ENCODE measurements at places on chromosomes 6 and 20.

- DNase-seq = no peak
Measured at GRCh38 chr6:11785774-11786579, 7.4 kb upstream of the ADTRP start.

DNA sequence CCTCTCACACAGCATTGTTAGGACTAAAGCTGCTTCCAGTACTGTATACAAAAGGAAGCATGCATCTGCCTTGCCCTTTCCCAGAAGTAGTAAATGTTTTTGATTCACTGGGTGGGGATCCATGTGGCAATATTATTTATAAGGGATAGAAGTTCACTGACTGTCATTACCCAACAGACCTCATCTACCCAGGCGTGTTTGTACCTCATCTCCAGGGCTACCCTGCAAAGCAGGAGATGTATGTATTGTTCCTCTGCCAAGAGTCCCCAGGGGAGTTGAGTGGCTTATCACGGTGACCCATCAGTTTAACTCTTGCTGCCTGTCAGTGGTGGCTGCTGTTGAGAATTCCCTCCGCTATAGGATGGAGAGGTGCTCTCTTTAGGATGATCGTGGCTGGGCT is 42.5 kb downstream of the SLC24A3 start:
- no peak for DNase-seq

- no peak for DNase-seq
Measured at GRCh38 chr6:108589244-108589791, 28.6 kb downstream of the FOXO3 start.

- DNase-seq = no peak
Measured at GRCh38 chr6:8441452-8441851, 6.1 kb upstream of the SLC35B3 start.

GRCh38 chr6:147322299-147323162 is 118.3 kb downstream of the STXBP5 start:
- DNase-seq = no peak

- DNase-seq = no peak
Measured at GRCh38 chr20:1827974-1828785, 67.0 kb upstream of the SIRPA start.

GRCh38 chr6:31896856-31897611 is 464 bp downstream of the EHMT2 start:
- DNase-seq = no peak

DNA sequence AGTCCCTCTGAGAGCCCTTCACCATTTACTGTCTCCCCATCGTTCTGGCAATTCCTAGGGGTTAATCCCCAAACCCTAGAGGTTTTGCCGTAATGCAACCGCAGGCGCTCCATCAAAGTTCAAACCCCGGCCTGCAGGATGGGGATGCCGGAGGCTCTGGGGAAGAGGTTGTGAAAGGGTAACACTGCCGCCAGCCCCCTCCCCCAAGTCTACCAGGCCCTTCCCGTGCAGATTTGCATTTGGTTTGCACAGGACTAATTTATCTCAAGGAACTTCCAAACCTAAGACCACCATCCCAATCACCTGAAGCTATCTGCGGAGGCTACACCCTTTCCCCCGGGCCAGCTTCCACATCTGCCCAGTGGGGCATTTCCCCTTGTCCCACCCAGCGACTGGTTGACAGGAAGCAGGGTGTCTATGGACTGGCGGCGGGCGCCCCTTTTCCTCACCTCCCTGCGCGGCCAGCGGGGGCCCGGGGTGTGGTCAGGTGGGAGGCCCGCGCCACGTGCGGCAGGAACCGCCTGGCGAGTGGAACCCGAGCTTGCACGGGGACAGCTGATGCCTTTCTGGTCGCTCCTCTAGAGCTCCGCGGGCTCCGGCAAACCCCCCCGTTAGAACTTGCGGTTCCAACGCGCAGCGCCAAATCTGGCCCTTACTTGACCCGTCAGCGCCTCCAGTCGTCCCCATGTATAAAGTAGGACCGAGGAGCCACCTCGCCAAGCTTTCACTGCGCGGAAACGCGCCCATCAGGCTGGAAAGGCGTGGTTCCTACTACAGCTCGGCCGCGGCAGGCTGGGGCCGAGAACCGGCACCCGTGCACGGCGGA is 9.4 kb upstream of the SLC4A11 start:
- no peak for DNase-seq

DNA sequence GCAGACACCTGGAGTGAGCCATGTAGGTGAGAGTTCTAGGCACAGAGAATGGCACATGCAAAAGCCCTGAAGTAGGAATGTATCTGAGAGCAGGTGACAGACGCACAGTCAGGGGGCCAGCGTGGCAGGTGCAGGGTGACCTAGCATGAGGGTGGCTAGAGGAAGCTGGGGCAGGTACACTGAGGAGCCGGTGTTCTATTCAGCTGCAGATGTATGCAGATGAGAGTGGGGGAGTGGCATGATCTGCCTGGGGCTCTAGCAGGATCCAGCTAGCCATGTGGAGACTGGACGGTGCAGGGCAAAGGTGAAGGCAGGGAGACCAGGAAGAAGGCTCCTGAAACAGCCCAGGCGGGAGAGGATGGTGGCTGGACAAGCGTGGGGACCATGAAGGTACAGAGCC is 10.7 kb downstream of the PEDS1 start:
- DNase-seq = no peak

- DNase-seq = no peak
Measured at GRCh38 chr6:105892577-105893262, 193.4 kb upstream of the PRDM1 start.

GRCh38 chr20:33651562-33652048 is 10.5 kb upstream of the C20orf144 start:
- no peak for DNase-seq

- no peak for DNase-seq
Measured at GRCh38 chr6:104227508-104227907, 632.2 kb downstream of the HACE1 start.

GRCh38 chr6:170537329-170537728 is 15.8 kb downstream of the PSMB1 start:
- no peak for DNase-seq

- DNase-seq = no peak
Measured at GRCh38 chr6:20711518-20711917, 177.3 kb downstream of the CDKAL1 start.

DNA sequence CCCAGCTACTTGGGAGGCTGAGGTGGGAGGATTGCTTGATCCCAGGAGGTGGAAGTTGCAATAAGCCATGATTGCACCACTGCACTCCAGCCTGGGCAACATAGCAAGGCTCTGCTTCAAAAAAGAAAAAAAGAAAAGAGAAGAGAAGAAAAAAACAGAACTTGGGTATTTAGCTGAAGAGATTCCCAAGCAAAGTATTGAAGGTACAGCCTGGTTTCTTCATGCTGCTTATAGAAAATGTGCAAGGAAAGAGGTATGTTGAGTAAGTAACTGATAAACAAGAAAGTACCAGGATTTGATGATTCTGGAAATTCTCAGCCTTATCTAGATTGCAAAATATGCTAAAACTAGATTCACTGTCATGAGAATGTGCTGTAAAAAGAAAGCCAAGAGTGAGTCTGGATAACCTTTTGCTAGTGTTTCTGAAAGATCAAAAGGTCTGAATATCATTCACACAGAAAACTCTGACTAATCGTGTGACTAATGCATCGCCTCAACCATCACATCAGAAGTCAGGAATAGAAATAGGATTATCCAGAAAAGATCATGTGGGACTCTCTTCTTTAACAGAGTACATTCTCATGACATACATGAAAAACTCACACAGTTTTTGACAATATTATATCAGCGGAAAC is 32.4 kb upstream of the NOP56 start:
- no peak for DNase-seq

DNA sequence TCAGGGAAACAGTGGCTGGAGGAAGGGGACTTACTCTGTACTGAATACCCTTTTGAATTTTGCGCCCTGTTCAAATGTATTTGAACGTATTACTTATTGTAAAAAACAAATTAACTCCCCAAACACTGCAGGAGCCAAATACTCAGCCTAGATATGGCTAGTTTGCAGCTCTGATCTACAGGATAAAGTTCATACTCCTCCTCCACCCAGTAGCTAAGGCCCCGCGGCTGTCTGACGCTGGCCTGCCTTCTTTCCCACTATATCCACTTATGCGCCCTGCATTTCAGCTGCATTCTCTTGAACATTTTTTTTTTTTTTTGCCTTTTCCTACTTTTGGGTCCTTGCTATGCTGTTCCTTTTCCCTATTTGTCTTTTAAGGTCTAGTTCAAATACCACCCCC is 6.5 kb downstream of the GSS start:
- no peak for DNase-seq

GRCh38 chr20:2122936-2123335 is 21.3 kb downstream of the STK35 start:
- DNase-seq = no peak

DNA sequence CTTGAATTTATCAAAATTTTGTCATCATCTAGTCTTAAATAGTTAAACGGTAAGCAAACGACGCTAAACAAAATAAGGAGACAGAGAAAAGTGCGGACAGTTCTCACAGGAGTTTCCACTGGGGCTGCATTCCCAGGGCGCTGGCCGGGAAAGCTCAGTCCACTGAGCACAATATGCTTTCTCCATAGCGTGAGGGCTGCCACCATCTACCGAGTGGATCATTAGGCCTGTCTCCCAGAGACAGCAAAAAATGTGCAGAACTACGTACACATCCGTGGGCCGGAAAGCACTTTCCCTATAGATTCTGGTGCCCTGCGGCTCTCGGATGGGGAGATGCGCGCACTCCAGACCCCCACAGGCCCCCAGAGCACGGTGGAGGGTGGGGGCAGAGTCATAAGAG is 84.9 kb downstream of the THBS2 start:
- no peak for DNase-seq

- no peak for DNase-seq
Measured at GRCh38 chr6:107600121-107600520, 110.2 kb downstream of the SOBP start.

DNA sequence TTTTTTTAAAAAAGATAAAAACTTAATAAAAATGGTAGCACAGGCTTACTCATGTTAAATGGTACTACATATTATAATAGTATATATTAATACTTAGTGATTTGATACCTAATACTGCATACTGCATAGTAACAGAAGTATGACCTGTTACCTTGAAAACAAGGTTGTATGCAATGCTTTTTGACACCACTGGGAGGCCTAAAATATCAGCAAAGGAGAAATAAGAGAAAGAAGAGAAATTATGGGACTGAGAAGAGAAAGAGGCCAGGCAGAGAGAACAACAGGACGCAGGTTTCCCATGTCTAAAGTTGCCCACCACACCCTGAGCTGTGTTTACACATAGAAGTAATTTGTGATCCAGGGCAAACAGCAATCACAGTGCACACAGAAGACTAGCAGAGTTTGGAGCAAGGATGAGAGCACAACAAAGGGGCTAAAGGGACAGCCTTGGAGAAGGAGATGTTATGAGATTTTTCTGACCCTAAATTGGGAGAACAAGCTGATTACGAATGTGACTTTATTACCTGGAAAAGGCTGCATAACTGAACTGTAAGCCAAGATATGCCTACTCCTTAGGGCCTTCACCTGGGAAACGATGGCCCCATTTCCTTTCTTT is 73.2 kb downstream of the ROS1 start:
- DNase-seq = no peak

GRCh38 chr6:132592855-132593254 is 3.3 kb upstream of the TAAR5 start:
- DNase-seq = no peak

GRCh38 chr20:62331347-62331746 is 28.6 kb downstream of the ADRM1 start:
- DNase-seq = no peak

DNA sequence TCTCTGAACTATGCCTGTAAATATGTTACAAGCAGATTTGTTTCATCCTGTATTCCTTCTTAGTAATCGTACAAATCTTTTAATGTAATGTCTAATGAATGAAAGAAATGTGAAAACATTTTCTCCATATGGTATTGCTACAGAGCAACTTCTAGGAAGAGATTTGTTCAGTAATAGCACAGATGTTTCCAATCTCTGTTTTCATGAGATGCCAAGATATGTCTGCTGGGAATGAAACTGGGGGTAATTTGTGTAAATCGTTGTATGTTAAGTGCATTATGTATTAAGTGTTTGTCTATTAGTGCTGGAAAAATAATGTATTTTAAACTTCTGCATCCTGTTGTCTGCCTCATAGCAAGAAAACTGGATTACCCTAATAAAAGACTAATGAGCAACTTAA is 722.2 kb upstream of the EYS start:
- no peak for DNase-seq

GRCh38 chr6:62323818-62324431 is 37.9 kb upstream of the KHDRBS2 start:
- DNase-seq = no peak

GRCh38 chr20:8421981-8422380 is 289.9 kb downstream of the PLCB1 start:
- no peak for DNase-seq

- DNase-seq = no peak
Measured at GRCh38 chr20:62840244-62841197, 21.1 kb downstream of the TCFL5 start.

- DNase-seq = no peak
Measured at GRCh38 chr6:135054226-135054568, 425 bp downstream of the HBS1L start.

DNA sequence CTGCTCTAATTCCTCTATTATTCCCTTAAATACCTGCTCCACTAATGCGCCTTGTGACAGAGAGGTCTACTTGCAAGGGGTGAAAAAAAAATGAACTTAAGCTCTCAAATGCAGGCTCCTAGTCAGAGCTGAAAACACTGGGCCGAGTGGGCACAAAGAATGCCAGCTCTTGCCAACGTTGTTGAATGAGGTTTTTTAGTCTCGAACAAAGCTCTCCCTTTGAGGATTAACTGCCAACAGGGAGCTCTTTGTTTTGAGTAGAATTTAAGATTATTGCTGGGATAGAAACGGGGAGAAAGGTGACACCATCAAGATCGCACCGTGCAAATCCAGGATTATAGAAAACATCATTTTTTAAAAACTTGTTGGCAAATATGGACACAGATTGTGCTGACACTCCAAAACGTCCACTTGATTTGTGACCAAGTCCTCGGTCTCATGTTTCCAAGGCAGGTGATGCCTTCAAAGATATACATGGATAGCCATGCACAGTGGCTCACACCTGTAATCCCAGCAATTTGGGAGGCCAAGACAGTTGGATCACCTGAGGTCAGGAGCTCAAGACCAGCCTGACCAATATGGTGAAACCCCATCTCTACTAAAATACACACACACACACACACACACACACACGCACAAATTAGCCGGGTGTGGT is 163.2 kb downstream of the BMP7 start:
- no peak for DNase-seq

GRCh38 chr20:9054176-9054575 is 14.7 kb upstream of the PLCB4 start:
- no peak for DNase-seq

GRCh38 chr6:168578036-168578435 is 137.1 kb downstream of the SMOC2 start:
- no peak for DNase-seq

- DNase-seq = no peak
Measured at GRCh38 chr6:34958734-34959133, 69.7 kb downstream of the ANKS1A start.

GRCh38 chr6:17628873-17629272 is 28.8 kb downstream of the FAM8A1 start:
- DNase-seq = no peak
